ENCODE measurements at places on chromosomes 3 and 15.

DNA sequence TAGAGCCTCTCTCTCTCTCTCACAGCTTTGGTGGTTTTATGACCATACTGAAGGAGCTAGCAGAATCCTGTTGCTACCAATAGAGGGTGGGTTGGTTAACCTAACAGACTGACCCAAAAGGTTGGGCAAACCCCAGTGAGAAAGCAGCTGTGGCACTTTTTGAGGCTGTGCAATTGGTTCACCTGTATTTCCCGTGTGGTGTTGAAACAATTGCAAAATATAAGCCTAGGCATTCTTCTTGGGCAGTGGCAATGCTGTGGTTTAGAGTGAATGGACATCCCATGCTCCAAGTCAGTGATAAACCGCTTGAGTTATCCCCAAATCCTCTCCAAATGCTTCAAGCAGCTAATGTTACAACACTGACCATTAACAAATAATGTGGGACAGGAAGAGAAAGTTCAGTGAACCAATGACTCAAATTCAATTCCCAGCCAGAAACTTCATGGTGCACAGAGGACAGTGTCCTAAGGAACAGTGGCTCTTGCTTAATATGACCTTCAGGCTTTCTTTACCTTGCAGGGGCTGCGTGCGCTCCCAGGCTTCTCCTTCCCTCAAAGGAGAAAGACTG is 261.9 kb upstream of the ICE2 start:
- DNase-seq: no peak

DNA sequence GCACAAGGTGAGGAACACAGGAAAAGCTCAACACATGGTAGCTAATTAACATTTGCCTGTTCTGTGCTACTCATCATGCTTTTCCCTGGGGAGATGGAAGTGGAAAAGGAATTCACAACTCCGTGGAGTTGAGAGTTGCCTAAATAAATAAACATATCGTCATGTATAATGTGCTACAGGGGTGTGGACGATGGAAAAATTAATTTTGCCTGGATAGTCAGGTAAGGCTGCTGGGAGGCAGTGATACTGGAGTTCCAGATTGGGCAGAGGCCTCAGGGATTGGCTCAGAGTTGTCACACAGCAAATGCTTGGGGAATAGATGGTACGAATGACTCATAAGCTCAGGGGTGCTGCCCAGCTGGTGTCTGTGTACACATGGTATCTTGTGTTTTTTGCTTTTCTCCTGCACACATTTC is 3.1 kb upstream of the ABHD6 start:
- no peak for DNase-seq

DNA sequence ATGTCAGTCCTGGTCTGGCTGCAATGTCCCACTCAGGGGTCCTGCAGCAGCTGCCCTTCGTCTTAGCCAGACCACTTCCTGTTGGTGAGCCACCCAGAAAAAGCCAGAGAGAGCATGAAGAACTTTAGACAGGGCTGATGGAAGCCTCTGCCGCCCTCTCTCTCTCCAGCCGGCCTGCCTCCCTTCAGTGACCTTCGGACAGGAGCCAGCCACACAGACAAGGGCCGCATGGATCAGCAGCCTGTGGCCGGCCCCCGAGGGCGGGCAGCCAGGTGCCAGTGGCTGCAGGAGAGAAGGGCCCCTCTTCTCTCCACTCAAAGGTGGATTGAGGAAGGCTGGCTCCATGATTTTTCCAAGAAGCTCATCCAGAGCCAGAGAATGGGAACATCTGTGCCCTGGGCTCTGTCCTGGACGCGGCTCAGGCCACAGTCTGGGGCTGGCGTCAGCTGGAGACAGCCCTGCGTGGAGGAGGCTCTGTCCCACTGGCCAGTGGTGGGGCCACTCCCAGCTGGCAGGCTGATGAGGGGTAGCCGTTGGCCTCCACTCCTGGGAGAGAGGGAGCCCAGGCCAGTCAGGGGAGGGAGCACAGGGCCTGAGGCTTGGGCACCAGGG is 42.9 kb downstream of the ISG20 start:
- DNase-seq: no peak

- DNase-seq: no peak
These were observed 140.9 kb downstream of the CHSY1 start for GRCh38 chr15:101110681-101111569.

GRCh38 chr3:36763850-36764703 is at the start of gene DCLK3:
Gene DCLK3 (minus strand): TSS chr3:36764553. CDS start chr3:36764263, 290 bp downstream.
- DNase-seq: no peak

DNA sequence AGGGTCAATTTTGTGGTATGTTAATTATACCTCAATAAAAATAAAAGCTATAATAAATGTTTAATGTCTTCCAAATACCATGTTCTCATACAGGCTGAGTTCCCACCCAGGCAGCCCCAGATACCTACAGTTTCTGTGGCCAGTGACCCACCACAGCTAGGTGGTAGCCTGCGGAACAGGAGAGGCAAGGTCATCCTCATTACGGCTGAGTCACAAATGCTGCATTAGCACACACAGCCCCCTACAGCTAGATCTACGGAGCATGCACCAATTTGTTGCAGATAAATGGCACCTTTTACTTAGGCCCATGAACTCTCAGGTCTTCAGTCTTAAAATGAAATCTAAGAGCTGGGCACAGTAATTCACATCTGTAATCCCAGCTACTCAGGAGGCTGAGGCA is 5.1 kb downstream of the SPATA12 start:
- DNase-seq: no peak

DNA sequence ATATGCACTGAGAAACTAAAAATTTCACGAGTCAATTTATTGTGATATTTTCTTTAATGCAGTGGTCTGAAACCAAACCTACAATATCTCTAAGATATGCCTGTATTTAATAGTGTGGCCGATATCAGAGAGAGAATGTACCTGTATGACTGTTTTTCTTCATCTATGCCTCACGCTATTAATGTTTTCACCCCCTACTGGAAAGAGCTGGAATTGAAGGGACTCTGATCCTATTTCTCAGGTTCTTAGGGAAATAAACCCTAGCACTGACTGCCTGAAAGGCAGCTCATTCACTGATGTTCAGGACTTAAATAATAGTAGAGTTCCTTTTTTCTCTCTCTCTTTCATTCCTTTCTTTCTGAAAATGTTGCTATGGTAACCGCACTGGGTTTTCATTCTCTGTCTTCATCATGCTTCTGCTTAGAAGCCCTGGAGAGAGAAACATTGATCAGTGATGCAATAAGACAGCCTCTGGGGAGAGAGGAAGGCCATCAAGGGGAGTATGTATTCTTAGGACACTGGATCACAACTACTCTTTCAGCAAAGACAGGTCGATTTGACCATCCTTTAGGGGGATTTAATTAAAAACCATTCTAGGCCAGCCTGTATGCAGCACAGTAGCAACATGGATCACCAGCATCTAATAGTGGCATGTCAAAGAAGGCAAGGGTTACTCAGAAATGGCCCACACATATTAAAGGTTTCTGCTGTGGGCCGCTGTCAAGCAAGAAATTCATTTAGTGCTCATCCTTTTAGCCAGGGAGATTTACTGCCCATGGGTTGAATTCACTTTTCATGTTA is 1135.7 kb downstream of the IGSF11 start:
- DNase-seq: no peak
